GM20000 (cell line): ENCODE measurements at places on chromosomes 1 and 21.

- no peak for DNase-seq
Measured at GRCh38 chr1:46334030-46334384, 6.6 kb upstream of the NSUN4 start.

DNA sequence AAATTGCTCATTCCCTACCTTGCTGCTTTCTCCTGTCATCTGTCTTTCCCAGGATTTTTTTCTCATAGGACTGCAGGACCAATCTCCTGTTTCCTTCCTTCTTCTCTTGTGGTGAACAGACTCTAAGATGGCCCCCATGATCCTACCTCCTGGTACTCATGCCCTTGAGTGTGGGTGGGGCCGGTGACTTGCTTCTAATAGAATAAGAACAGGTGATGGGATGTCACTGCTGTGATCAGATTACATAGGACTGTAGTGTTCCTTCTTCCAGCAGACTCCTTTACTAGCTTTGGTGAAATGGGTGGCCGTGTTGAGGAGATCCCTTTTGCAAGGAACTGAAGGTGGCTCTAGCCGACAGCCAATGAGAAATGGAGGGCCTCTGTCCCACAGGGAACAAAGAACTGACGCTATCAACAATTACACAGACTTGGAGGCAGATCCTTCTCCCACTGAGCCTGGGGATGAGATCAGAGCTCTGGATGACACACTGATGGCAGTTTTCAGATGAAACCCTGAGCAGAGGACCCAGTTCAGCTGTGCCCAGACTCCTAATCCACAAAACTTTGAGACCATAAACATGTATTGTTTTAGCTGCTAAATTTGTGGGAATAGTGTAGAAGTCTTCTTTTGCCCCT, 7.5 kb downstream of the GSTM3 start:
- no peak for DNase-seq

DNA sequence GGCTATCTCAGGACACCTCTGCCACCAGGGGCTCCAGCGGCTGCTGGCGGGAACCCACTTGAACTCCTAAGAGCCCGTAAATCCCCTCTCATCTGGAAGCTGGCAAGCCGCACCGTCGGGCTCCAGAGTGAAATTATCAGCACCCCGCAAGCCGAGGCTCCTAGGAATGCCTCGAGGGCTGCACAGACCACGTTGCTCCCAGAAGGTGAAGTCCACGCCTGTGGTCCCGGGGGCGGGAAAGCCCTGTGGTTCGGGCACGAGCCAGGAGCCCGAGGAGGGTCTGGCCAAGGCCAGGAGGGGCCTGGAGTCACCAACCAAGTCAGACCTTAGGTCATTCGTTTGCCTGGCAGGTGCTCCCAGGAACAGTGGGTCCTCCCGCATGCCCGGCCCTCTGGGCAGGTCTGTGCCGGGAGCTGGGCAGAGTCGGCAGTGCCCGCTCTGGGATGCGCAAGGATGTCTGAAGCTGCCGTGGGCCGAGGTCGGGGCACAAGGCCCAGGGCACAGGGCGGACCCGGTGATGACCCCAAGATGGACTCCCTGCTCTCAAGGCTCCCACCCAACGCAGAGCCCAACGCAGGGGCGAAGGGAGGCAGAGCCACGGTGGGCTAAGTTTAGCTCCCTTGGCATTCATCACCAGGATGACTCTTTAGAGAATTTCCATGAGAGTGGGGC, 8.9 kb downstream of the ACTRT2 start:
- no peak for DNase-seq

DNA sequence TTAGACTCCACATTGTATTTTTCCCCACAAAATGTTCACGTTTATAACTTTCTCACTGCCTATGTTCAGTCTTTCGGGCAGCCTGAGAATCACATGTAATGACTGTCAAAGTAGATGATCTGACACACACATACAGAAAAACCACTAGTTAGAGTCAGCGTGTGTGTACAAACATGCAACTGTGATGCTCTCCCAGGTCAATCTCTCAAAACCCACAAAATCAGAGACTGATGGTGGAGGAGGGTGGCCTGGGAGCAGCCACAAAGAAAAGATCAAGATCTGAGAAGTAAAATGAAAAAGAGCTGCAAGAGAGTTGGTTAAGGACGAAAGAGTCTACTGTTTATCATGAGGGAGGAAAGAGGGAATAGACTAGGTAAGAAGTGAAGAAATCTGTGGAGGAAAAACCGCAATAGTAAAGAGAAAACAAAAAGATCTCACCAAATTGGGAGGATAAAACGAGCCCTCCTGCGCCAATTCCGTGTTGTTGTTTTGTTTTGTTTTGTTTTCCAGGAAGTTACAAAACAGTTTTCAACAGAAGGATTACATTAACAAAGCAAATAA, 2.3 kb downstream of the EGLN1 start:
- DNase-seq = no peak

- no peak for DNase-seq
Measured at GRCh38 chr1:190243056-190243455, 234.6 kb downstream of the BRINP3 start.
